ENCODE measurements at places on chromosomes 7 and 10. TPM values are rescaled to one million over a fixed set of nuclear protein-coding genes. Genes with fewer than 3 reads are reported as not detected.

SLC25A28 gene
- total RNA-seq, result 17.3 TPM

GDF10 gene
- total RNA-seq, result 10.0 TPM

FAM237B gene
- not detected for total RNA-seq

ANKRD16 gene
- 15.1 TPM for total RNA-seq

AMPH gene
- total RNA-seq, result 62.7 TPM

GTF2I gene
- total RNA-seq, result 388 TPM

FBXL13 gene
- 10.0 TPM for total RNA-seq

PIK3CG gene
- total RNA-seq, result 3.4 TPM

OR13A1 gene
- not detected for total RNA-seq

CLDN4 gene
- total RNA-seq, result 15.8 TPM

LRGUK gene
- 8.3 TPM for total RNA-seq

TNKS2 gene
- 108 TPM for total RNA-seq

PNLIPRP1 gene
- not detected for total RNA-seq

VSTM4 gene
- 30.1 TPM for total RNA-seq

TEX36 gene
- total RNA-seq, result not detected

CPA4 gene
- total RNA-seq, result 3.6 TPM

FEZF1 gene
- total RNA-seq, result 0.27 TPM

FASTK gene
- total RNA-seq, result 65.1 TPM

KIF11 gene
- 14.8 TPM for total RNA-seq

PPP1R3C gene
- total RNA-seq, result 69.8 TPM

AASS gene
- total RNA-seq, result 53.1 TPM

METTL2B gene
- total RNA-seq, result 38.6 TPM

Data from camera-type eye (tissue), 1 donor.